Activated T-helper 9 cell treated with anti-CD3 and anti-CD28 coated beads, Interleukin-2, amount 50 U/mL, for 16 hours (primary cell): ENCODE measurements at places on chromosomes 5 and 9.

GRCh38 chr9:85408494-85408893, 333.3 kb downstream of the AGTPBP1 start:
- DNase-seq = no peak

- DNase-seq = no peak
Observed at GRCh38 chr5:39164016-39164415, 55.3 kb downstream of the FYB1 start.

DNA sequence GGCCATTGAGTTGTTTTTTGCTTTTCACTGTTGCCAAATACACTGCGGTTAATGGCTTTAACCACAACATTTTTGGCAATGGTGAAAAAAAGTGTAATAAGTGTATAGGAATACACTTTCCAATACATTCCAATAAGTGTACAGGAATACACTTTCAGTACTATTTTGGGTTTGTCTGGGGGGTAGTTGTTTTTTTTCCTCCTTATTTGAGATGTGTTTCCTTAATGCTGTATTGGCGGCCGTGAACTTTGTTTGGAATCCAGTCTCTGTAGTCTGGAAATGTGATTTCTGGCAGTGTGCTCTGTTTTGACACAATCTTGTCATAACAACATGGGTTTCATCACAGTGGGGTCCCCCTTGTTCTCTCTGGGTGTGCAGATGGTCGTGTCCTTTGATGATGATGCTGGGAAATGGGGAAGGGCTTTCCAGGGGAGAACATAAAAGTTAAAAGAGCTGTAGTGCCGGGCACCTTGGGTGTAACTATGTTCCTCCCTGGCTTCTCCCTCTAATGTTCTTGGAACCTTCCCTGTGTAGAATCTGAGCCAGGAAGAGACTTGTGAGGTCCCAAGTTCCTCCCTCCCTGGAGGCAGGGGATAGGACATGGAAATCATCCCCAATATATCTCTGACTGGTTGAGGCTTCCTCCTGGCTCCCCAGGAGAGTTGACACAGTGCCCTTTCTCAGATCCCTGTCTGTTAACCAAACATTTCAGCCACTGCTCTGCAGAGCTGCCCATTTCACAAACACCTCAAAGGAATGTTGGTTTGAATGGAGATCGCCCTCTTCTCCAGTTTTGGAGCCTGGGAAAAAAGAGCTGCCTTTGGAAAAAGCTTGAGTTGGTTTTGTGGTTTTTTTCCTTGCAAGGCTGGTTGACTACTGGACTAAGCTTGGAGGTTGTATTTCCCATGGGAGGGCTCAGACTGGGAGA, 44.8 kb downstream of the RCL1 start:
- no peak for DNase-seq

DNA sequence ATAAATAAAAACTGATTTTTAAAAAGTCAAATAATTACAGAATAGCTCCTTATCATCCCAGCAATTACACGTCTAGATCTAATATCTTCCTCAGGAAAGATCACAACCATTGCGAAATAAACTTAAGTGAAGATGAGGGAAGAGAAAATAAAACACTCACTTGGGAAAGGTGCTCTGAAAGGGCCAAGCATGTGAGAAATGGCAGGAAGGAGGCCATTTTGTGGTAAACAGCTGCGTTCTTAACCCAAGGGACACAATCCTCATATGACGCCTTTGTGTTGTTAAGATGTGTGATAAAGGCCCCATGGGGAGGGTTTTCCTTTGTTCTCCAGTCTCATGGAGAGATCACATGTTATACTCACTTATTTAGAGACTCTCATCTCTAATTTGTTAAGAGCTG, 32.5 kb downstream of the JAKMIP2 start:
- DNase-seq = no peak

- DNase-seq = no peak
Observed at GRCh38 chr5:161804263-161804662, 43.7 kb upstream of the GABRA1 start.

- DNase-seq = no peak
Observed at GRCh38 chr5:420632-421286, 22.2 kb upstream of the EXOC3 start.

- no peak for DNase-seq
Observed at GRCh38 chr5:11166923-11167322, 405.9 kb upstream of the DAP start.

GRCh38 chr5:142794537-142794936, 24.4 kb downstream of the ARHGAP26 start:
- no peak for DNase-seq

GRCh38 chr5:76085243-76085579, 2.0 kb downstream of the SV2C start:
- no peak for DNase-seq

- no peak for DNase-seq
Observed at GRCh38 chr5:159003045-159004030, 96.4 kb downstream of the EBF1 start.

DNA sequence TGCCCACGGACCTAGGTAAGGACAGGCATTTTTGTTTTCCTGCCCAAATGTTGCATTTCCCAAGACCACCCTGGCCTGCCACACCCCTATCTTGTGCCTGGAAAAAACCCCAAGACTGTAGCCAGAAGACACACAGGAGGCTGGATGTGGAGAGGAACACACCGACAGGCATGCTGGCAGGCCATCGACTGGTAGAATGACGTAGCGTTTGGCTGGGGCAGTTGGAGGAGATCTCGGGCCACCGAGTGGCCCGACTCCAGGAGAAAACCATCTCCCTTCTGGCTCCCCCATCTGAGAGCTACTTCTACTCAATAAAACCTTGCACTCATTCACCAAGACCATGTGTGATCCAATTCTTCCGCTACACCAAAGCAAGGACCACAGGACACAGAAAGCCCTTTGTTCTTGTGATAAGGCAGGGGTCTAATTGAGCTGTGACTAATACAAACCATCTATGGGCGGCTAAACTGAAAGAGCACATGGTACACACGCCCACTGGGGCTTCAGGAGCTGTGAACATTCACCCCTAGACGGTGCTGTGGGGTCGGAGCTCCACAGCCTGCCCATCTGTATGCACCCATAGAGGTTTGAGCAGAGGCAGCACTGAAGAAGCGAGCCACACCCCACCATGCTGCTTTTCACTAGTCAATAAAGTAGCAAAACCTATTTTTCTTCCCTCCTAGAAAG, 38.9 kb upstream of the N4BP3 start:
- DNase-seq = no peak

DNA sequence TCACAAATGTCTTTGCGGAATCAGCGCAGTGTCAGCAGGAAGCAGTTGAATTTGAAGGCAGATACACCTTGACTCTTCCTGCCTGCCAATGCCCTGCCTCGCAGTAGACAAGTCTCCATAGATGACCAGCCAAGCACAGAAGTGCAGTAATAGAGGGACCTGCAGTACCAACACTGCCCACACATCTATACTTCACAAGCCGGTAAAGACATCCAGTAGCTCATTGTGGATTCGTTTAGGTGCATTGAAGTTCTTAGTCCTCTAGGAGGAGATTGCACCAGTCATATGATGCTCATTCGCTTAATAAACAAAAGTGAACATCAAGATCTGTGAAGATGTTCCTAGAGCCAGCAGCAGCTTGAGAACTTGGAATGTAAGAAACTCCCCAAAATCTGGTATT, 7.1 kb upstream of the IFNA2 start:
- DNase-seq = no peak

DNA sequence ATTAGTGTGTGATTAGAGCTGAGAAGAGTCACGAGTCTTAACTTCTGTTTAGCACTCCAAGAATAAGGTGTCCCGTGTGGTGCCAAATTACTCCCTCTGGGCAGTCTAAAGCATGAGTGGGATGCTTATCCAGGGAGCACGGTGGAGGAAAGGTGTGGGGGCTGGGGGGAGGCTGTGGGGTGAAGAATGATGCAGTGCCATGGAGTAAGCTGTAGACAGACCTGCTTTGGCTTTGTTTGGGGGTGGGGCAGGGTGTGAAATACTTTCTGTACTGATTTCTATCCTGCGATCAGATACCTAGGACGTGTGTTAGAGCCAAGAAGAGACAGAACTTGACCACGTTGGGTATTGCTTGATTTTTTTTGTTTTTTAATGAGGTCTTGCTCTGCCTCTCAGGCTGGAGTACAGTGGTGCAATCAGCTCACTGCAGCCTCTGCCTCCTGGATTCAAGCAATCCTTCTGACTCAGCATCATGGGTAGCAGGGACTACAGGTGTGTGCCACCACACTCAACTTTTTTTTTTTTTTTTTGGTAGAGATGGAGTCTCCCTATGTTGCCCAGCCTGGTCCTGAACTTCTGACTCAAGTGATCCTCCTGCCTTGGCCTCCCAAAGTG, 232.8 kb downstream of the MAN2A1 start:
- DNase-seq = no peak

GRCh38 chr9:135885100-135885853, 22.1 kb downstream of the CAMSAP1 start:
- DNase-seq = no peak

GRCh38 chr9:36401164-36401740, 1.2 kb upstream of the RNF38 start:
- no peak for DNase-seq

- no peak for DNase-seq
Observed at GRCh38 chr5:2338686-2339085, 412.8 kb downstream of the IRX2 start.

GRCh38 chr5:110896901-110897300, 158.1 kb downstream of the SLC25A46 start:
- DNase-seq = no peak

GRCh38 chr9:15612962-15613361, 60.1 kb downstream of the CCDC171 start:
- no peak for DNase-seq

GRCh38 chr9:106929471-106930177, 66.7 kb downstream of the ZNF462 start:
- no peak for DNase-seq

GRCh38 chr5:8462565-8462964, 593.6 kb downstream of the MTRR start:
- DNase-seq = no peak

- no peak for DNase-seq
Observed at GRCh38 chr9:92770360-92770995, 5.8 kb upstream of the BICD2 start.

GRCh38 chr9:95857124-95857523, 18.4 kb upstream of the ERCC6L2 start:
- no peak for DNase-seq

- no peak for DNase-seq
Observed at GRCh38 chr9:111154081-111154562, 115.9 kb upstream of the LPAR1 start.

- no peak for DNase-seq
Observed at GRCh38 chr5:36031223-36031622, 35.5 kb downstream of the UGT3A2 start.

- DNase-seq = no peak
Observed at GRCh38 chr5:133934822-133935666, 33.4 kb downstream of the C5orf15 start.

DNA sequence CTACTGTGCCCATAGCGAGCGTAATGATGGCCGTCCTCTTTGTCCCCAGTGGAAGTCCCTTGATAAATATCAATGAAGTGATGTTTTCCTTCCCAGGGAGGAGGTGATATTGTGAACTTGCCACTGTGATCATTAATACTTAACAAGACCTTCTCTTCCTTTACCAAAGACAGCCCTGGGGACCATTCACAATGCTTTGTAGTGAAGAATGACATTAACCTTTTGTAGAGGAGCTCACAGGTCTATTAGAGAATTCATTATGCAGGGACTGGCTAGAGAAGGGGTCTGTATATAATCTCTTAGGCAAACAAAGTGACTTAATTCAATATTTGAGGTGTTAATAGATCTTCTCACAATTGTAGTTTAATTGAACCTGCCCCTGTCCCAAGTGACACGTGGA, 452.9 kb upstream of the DMAC1 start:
- no peak for DNase-seq

- no peak for DNase-seq
Observed at GRCh38 chr5:164289526-164289925, 784.1 kb downstream of the MAT2B start.

GRCh38 chr5:80919678-80920196, 40.4 kb upstream of the RASGRF2 start:
- no peak for DNase-seq

DNA sequence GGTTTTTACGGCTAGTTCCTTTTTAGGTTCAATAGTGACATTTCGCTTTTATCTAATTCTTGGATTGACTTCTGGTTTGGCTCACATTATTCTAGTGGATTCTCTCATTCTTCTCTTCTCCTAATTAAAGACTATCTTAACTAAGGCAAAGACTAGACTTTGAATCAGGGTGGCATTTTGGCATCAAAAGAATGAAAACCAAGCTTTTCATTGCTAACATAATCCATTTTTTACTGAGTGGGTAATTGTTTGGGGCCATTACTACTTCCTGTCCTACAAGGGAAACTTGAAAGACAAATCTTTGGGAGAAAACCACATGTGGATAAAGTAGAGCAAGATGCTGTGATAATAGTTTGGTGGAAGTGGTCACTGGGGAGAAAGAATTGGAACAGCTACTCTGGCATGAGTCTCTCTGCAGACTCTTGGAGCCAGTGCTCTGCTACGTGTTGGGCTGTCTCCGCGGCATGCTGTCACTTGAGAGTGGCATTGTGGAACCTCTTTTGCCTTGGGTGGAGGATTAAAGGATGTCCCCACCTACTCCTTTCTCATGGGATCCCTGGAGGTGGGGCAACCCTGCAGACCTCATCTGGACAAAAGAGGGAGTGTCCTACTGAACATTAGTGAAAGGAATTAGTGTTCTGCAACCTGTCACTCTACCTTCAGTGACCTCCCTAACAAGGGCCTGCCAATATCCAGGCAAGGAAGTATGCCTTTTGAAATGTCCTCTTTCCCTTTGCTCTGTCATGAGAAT, 280.4 kb downstream of the PSAT1 start:
- DNase-seq = no peak

- no peak for DNase-seq
Observed at GRCh38 chr5:103263054-103263453, 4.5 kb downstream of the MACIR start.

DNA sequence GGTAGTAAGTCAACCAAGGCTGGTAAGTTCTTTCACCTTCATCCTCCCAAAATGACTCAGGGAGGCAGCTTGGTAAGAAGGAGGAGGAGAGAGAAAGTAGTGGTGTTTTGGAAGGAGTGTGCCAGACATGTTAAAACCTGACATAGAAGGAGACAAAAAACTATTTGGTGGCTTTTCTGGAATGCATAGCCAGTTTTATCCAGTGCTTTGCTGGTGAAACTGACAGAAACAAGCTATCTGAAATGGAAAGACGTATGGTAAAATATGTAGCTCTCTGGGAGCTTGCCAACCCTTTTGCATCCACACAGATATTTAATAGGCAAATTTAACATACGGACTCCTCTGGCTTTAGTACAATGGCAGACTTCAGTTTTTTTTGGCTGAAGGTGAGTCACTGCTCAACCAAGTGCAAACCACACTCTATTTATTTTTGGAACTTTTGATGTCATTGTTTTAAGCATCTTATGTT, 45.4 kb downstream of the RAB14 start:
- no peak for DNase-seq

GRCh38 chr9:120541921-120542320, 38.0 kb downstream of the CDK5RAP2 start:
- no peak for DNase-seq

GRCh38 chr5:120298981-120299380, 165.1 kb upstream of the PRR16 start:
- DNase-seq = no peak

- no peak for DNase-seq
Observed at GRCh38 chr5:102874054-102874453, 118.9 kb downstream of the PAM start.

GRCh38 chr9:21455320-21455719, 15.1 kb downstream of the IFNA1 start:
- DNase-seq = no peak

GRCh38 chr9:130667120-130667435, 2.7 kb downstream of the PRDM12 start:
- no peak for DNase-seq
